ENCODE measurements at places on chromosomes 1 and 21. TPM values are rescaled to one million over a fixed set of nuclear protein-coding genes. Genes with fewer than 3 reads are reported as not detected.

KLHDC7A gene
- total RNA-seq = 0.04 TPM

RGS18 gene
- not detected for total RNA-seq

LYPD8 gene
- not detected for total RNA-seq

FOXO6 gene
- total RNA-seq = 34.8 TPM

GBP6 gene
- total RNA-seq = 0.13 TPM

LRRC8D gene
- total RNA-seq = 22.6 TPM

PIP5K1A gene
- 122 TPM for total RNA-seq

GRCh38 chr1:23451441-23451840, 26.9 kb upstream of the TCEA3 start:
- no peak for DNase-seq

DNA sequence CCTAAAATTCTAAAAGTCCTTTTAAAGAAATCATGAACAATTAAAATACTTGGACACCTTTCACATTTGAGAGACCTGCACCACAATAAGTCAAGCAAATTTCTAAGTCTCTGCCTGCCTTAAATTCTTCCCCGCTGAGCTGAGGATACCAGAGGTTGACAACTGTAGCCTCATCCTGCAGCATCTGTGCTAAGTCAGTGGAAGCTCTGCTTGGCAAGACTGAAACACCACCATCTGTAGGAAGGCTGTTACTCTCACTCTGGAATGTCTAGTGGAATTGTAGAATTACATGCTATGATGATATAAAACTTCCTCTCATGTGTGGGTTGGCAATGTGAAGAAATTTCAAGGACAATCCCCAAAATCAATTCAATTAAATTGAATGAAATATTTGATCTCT, 1756.5 kb downstream of the NCAM2 start:
- no peak for DNase-seq

- DNase-seq = no peak
Measured at GRCh38 chr1:9848022-9848421, 24.3 kb upstream of the CLSTN1 start.

- DNase-seq = no peak
Measured at GRCh38 chr1:219537223-219537631, 75.7 kb downstream of the ZC3H11B start.

- no peak for DNase-seq
Measured at GRCh38 chr1:53285969-53286760, 41.7 kb downstream of the LRP8 start.

DNA sequence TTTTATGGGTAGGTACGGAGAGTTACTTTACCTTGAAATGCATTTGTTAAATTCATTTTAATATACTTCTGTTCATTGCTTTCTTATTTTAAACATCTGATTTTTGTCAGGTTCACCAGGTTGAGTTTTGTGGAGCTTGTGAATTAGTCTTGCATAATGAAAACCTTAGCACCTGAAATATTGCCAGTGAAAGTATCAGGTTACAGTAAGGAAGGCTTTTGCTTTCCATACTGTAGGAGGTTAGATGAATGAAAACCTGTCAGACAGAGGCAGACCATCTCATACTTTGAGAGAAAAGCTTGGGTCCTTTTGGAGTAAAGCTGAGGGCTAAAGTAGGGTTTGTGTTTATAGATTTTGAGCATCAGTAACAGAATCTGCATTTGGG, 34.7 kb downstream of the THRAP3 start:
- DNase-seq = no peak

- no peak for DNase-seq
Measured at GRCh38 chr1:55947446-55947845, 631.9 kb downstream of the PLPP3 start.

- peak; percentile 37 for DNase-seq
Measured at GRCh38 chr1:33055210-33056008, 18.7 kb upstream of the AK2 start.

GRCh38 chr1:24308365-24309015, 10.7 kb upstream of the GRHL3 start:
- DNase-seq = no peak

DNA sequence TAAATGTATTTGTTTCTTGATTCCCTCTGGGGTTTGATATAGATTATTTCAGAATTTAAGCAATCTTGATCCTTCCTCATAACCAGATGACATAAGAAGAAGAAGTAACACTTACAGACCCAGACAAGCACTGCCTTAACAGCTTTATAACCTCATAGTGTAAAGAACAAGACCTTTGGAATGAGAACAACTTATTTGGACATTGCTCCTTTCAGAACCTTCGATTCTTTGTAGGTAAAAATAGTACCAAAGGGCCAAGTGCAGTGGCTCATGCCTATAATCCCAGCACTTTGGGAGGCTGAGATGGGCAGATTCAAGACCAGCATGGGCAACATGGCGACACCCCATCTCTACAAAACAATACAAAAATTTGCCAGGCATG, 15.0 kb downstream of the TM2D1 start:
- DNase-seq = no peak

DNA sequence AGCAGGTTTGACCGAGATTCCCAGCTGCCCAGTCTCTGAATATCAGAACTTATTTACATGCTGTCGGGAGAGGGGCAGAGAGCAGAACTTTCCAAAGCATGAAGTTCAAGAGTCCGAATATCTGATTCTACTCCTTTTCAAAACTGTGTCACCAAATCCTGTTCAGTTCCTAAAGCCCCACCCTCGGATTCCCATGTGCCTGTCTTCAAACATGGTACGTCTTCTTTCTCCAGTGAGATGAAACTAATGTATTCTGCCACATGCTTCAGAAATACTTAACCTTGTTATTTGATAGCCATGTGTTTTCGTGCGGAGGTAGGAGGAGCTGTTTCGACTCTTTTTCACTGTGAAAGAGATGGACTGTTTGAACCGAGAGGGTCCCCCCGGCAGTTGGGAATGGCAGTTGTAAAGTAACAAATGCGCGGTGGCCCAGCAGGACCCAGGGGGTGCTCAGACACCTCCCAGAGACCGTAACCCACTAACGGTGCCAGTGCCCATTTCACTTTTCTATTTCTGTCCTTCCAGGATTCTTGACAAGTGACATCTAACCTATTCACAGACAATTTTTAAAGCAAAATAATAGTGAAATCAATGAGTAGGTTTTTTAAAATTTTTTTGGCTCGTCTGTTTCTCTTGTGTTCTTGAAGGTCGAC, 67.2 kb downstream of the ZBTB18 start:
- DNase-seq = no peak

DNA sequence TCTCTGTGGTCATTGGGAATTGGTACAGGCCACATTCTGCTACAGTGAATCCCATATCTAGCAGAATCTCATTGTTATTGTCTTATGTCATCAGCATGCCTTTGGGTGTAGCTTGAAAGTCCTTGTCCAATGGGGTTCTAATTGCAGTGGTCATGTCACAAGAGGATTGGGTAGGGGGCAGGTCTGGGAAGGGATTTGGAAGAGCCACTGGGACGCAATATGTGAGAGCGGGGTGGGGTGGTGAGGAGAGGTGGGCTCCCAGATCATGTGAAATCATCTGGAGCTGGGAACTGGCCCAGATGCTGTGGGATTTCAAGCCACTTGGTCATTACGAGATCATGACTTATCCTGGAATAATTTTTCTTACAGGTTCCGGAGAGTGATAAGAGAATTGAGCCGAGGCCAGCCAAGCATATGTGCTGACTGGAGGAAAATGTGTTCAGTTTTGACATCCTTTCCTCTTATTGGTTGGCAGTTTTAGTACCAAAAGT, 16.3 kb downstream of the CNIH3 start:
- no peak for DNase-seq

DNA sequence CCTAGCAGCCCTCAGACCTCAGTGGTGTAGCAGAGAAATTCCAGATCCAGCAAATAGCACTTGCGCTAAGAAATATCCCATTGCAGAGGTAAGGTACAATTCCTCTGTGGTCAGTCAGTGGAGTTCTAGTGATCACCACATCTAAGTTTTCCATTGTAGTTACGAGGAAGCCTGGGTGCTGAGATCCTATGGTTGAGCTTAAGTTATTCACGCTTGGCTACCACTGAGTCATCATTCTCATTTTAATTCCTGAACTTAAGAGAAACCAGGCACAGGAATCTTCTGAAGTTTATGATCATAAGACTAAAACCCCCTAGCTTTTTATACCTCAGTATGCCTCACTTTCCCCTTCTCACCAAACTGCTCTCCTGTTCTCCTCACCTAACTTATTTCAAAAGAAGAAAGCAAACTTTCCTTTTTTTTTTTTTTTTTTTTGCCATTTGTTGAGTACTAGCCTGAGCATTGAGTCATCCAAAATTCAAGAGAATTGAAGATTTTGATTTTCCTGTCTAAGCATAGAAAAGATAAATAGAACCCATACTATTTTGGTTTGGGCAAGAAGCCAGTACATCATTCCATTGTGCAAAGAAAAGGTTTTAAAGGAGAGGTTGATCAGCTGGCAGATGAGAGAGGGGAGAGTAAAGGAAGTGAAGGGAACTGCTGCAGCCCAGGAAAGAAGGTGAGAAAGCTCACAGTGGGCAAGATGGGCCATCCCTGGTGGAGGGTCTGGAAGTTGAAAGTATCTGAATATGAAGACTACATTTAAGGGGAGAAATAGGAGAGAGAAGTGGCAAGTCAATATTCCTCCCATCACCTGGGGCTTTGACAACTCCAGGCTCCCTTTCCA, 39.9 kb downstream of the SERBP1 start:
- no peak for DNase-seq

DNA sequence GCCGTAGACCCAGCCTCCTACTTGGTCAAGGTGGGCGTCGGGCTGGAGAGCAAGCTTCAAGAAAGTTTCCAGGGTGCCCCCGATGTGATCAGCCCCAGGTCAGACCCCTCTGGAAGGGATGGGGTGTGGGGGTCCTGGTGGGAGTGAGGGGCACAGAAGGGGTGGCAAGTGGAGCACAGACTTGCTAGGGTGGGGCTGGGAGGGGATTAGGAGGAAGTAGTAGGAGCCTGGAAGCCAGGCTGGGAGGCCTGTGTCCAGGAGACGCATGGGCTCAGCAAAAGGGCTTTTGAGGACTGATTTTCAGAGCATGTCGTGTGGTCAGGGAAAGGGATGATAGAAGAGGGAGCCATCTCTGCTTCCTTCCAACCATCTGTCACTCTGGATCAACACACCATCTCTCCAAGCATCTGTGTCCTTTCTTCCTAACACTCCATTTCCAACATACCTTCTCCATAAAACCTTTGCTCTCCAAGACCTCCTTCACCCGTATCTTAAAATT, 8.5 kb downstream of the TRIM46 start:
- no peak for DNase-seq

DNA sequence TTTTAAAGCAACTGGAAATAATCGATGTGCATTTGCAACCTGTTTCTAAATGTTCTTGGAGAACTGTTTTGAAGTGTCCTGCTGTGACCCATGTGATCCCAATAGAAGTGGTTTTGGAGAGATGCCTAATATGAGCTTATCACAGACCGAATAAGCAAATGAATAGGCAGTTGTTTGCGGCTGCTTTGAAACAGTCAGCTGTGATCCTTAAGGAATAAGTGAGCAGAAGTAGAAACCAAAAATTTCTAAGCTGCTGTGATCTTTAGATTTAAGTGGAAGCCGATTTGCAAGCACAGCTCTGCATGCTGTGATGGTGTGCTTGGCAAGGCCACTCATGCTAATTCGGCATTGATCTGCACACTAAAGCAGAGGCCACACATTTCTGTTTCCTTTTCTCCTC, 329.5 kb upstream of the DUSP10 start:
- DNase-seq = no peak

DNA sequence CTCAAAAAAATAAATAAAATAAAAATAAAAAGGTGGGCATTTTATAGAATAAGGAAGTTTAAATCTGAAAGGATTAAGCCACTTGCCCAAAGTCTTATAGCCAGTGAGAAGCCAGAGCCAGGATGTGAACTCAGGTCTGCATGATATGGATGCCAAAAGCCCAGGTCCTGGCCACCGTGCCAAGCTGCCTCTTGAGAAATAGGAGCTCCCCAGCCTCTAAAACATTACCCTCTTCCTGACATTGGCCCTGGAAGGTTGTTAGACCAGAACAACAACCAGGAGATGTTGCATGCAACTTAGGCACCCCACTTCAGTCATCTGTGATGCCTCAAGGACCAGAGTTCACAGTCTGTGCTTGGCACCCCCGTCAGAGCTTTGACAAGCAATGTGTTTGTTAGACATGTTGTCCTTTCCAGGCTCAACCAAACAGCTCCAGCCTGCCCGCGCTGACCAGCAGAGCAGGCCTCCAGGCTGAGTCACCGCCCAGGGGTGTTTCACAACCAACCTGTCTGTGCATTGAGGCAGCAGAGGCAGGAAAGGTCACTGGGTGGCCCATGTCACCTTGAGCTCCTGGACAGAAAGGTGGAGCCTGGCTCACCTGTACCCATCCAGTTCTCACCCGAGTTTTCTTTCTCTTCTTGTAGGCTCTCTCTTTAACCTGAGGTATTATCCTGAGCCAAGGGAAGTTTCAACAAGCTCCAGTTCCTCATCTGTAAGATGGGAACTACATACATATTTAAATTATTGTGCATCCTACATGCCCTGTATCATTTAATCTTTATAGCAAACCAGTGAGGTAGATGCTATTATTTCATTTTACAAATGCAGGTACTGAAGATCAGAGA, 14.9 kb upstream of the MED18 start:
- no peak for DNase-seq

GRCh38 chr1:244099258-244099930, 48.3 kb downstream of the ZBTB18 start:
- DNase-seq = no peak

DNA sequence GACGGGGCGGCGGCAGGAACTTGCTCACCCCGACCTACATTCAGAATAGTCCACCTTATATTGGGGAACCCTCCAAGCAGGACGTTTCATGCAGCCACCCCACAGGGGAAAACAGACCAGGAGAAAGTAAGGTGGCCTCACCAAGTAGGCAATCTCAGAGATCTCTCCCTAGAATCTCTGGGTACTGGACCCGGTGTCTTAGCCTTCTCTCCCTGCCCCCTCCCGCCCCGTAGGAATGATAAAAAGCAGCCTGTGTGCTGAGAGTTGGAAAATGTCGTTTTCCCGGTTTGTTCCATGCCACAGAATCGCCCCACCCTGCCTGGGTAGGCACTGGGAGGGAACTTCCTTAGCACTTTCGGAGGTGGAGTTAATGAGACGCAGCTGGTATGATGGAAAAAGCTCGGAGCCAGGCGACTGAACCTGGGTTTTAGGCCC, 789 bp upstream of the PTPN14 start:
- DNase-seq = peak; percentile 42

DNA sequence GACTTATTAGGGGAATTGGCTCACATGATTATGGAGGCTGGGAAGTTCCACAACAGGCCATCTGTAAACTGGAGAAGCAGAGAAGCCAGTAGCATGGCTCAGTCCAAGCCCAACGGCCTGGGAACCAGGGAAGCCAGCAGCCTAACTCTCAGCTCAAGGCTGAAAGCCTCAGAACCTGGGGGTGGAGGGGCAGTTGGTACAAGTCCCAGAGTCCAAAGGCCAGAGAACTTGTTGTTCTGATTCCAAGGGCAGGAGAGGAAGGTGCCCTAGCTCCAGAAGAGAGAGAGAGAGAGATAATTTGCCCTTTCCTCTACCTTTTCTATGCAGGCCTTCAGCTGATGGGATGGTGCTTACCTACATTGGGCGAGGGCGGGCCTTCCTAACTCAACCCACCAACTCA, 55.3 kb downstream of the MAN1C1 start:
- no peak for DNase-seq

Measured in mesothelial cell of epicardium (in vitro differentiated cells).